Activated T-cell treated with anti-CD3 and anti-CD28 coated beads, Interleukin-2, amount 50 U/mL, for 24 hours (primary cell): ENCODE measurements at places on chromosomes 3 and 15.

GRCh38 chr3:15527031-15527459 is 5.5 kb upstream of the COLQ start:
- DNase-seq: no peak

GRCh38 chr3:37124435-37124834 is 49.9 kb downstream of the LRRFIP2 start:
- DNase-seq: no peak

GRCh38 chr3:60250810-60251209 is 1000.4 kb downstream of the FHIT start:
- DNase-seq: no peak

GRCh38 chr3:45480218-45480617 is 91.8 kb downstream of the LARS2 start:
- no peak for DNase-seq

DNA sequence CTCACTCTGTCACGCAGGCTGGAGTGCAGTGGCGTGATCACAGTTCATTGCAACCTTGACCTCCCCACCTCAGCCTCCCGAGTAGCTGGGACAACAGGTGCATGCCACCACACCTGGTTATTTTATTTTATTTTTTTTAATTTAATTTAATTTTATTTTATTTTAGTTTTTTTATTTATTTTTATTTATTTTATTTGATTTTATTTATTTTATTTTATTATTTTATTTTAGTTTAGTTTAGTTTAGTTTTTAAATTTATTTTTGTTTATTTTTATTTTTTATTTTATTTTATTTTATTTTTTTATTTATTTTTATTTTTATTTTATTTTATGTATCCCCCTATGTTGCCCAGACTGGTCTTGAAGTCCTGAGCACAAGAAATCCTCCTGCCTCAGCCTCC is 202.3 kb upstream of the SLCO3A1 start:
- DNase-seq: no peak

- DNase-seq: no peak
Observed at GRCh38 chr3:192847941-192848340, 69.7 kb downstream of the MB21D2 start.

DNA sequence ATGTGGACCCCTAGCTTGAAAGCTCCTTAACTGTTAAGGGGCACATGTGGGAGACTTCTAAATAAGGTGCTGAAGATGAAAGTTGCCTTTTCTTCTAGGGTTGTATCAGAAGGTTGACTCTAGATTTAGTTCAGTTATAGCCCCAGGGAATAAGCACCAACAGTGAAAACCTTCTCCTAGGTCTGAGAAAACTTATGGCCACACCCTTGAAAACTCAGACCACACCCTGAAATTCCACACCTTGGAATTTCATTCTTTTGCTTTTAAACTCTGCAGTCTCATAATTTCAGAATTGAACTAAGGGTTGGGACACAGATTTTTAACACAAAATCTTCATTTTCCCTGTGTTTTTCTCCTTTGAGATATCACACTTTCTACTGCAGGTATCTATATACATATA is 355.8 kb upstream of the IL12A start:
- DNase-seq: no peak

- no peak for DNase-seq
Observed at GRCh38 chr3:52153389-52154096, 680 bp downstream of the POC1A start.

- DNase-seq: no peak
Observed at GRCh38 chr3:181899702-181900101, 188.0 kb downstream of the SOX2 start.
